ENCODE measurements at places on chromosomes 11 and 22.

GRCh38 chr11:109972939-109973338 lies 120.3 kb upstream of the ZC3H12C start:
- no peak for DNase-seq

DNA sequence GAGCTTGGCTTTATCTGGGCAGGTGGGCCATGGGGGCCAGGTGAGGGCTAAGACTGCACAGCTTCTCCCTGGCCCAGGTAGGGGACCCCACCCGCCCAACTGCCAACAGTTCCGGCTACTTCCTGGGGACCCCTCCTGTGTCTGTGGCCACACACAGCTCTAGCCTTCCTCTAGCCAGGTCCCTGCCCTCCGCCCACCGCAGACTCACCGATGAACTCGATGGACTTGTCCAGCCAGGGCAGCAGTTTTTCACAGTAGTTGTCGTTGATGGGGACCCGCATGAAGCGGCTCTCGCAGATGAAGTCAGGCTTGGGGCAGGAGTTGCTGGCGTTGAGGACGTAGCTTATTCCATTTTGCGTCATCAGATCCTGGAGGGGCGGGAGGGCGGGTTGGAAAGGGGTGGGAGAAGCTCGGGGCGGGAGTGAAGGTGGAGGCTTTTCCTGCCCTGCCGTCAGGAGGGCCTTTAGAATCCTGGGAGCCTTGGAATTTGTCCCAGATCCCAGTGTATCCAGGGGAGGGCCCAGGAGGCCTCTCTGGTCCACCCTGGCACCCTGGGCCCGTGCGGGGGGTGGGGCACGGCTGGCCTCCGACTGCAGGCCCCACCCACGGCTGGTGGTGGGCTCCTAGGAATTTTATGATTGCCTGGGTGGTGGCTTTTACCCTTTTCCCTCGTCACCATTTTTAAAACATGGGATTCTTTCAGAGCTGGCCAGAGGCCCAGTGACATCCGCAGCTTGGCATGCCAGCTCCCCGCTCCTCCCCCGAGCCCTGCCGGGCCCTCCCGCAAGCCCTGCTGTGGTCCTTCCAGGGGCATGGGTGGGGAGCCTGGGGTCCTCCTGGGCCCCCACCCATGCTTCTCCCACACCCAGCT lies 13.9 kb downstream of the DUSP8 start:
- peak; percentile 36 for DNase-seq

DNA sequence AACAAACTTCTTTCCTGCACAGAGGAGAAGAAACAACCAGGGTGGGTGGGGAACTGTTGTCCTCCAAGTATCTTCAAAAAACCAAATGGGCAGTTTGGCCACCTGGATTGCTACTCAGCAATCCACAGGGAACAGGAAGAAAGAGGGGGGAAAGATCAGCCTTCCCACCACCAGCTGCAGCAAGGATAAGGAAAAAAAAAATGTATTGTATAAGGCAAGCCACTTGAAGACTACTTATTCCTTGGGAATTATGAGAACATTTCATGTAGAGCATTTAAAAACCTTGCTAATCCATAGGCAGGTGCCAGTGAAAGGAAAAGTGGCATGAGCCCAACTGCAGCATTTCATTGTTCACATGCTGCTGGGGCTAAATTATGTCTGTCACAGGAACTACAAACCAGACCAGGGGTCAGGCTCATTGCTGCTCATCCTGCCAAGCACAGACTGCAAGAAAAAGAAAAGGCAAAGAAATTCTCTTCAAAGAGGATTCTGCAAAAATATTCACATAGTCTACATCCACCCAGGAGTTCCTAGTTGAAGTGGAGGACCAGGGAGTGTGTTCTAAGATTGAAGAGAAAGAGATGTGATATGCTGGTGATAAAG lies 2.2 kb downstream of the RAB30 start:
- no peak for DNase-seq

DNA sequence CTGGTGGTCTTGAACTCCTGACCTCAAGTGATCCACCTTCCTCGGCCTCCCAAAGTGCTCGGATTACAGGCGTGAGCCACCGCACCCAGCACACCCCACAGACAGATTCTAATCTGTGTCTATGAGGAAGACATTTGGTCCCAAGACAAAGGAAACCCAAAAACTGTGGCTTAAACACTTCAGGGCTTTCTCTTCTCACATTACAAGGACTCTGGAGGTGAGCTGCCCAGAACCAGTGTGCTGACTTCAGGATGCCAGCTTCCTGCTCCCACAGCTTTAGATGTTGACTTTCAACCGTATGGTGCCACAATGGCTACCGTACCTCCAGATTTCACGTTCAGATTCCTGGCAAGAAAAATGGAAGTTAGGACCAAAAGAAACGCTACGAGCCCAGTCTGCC lies 32.2 kb upstream of the SYT7 start:
- DNase-seq = no peak

- DNase-seq = no peak
Observed at GRCh38 chr11:74380746-74381439, 17.3 kb downstream of the PGM2L1 start.

Measured in dermis microvascular lymphatic vessel endothelial cell (primary cell).